Temporal lobe (tissue), 4 donors: ENCODE measurements at places on chromosomes 2 and 18. TPM values are rescaled to one million over a fixed set of nuclear protein-coding genes. Genes with fewer than 3 reads are reported as not detected.

EN1 gene
- total RNA-seq, result not detected

UGT1A7 gene
- total RNA-seq, result not detected

VSNL1 gene
- 17.5 TPM for total RNA-seq

BMP10 gene
- total RNA-seq, result not detected

OBSL1 gene
- total RNA-seq, result 48.4 TPM

PRR30 gene
- not detected for total RNA-seq

ABCG5 gene
- total RNA-seq, result not detected

KCNG2 gene
- 0.25 TPM for total RNA-seq

KIAA2012 gene
- 0.98 TPM for total RNA-seq

GPR148 gene
- not detected for total RNA-seq

TMEM247 gene
- not detected for total RNA-seq

UGGT1 gene
- 41.8 TPM for total RNA-seq

HOXD9 gene
- total RNA-seq, result not detected

FMNL2 gene
- total RNA-seq, result 88.3 TPM

TYW5 gene
- 10.8 TPM for total RNA-seq

HJURP gene
- total RNA-seq, result 1.5 TPM

ANXA4 gene
- total RNA-seq, result 4.4 TPM

FBLN7 gene
- 2.5 TPM for total RNA-seq

CCNT2 gene
- 58.0 TPM for total RNA-seq

MC4R gene
- 1.2 TPM for total RNA-seq

GALR1 gene
- under 0.01 TPM for total RNA-seq

SLC4A3 gene
- 22.9 TPM for total RNA-seq

SERPINB12 gene
- total RNA-seq, result not detected

ESPNL gene
- under 0.01 TPM for total RNA-seq

LOXL3 gene
- total RNA-seq, result 11.1 TPM

REG1A gene
- not detected for total RNA-seq

AKAIN1 gene
- total RNA-seq, result 2.5 TPM

CAPN14 gene
- 0.98 TPM for total RNA-seq

PROC gene
- 0.25 TPM for total RNA-seq

NT5DC4 gene
- total RNA-seq, result not detected

MC2R gene
- total RNA-seq, result not detected

RTP5 gene
- 5.2 TPM for total RNA-seq

TRABD2A gene
- under 0.01 TPM for total RNA-seq

PRKAG3 gene
- total RNA-seq, result not detected

MYL1 gene
- not detected for total RNA-seq

TEX44 gene
- total RNA-seq, result not detected

DLGAP1 gene
- total RNA-seq, result 77.2 TPM
